ENCODE measurements at places on chromosomes 6 and 20.

DNA sequence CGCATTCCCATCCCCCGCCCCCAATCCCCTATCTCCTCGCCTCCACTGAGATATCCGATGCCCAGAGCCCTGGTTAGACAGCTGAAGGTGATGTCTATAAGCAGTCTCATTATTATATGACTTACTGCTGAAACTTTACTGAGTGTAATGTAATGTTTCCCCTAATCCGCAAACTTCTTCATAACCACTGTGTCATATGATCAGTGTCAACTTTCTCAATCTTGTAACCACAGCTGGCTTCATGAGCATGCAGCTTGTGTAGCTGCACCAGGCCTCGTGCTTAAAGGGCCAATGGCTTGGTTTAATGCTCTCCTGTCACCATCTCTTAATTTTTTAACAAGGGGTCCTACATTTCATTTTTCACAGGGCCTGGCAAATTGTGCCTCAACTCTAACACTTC, 8.1 kb downstream of the ASIP start:
- H3K36me3 ChIP-seq = no peaks in the 10 kb centered on the region
- no peak for DNase-seq
- no peak overlapping the region for H3K4me3 ChIP-seq

- H3K36me3 ChIP-seq = peaks cover 16% of the 10 kb centered on the region
- DNase-seq = no peak
- no peaks in the 10 kb centered on the region for H3K27me3 ChIP-seq
- H3K4me3 ChIP-seq = no peak overlapping the region
- H3K27ac ChIP-seq = no peak overlapping the region
- peaks cover 41% of the 10 kb centered on the region for H3K4me1 ChIP-seq
These were observed 14.2 kb downstream of the PLN start for GRCh38 chr6:118562248-118562647.

DNA sequence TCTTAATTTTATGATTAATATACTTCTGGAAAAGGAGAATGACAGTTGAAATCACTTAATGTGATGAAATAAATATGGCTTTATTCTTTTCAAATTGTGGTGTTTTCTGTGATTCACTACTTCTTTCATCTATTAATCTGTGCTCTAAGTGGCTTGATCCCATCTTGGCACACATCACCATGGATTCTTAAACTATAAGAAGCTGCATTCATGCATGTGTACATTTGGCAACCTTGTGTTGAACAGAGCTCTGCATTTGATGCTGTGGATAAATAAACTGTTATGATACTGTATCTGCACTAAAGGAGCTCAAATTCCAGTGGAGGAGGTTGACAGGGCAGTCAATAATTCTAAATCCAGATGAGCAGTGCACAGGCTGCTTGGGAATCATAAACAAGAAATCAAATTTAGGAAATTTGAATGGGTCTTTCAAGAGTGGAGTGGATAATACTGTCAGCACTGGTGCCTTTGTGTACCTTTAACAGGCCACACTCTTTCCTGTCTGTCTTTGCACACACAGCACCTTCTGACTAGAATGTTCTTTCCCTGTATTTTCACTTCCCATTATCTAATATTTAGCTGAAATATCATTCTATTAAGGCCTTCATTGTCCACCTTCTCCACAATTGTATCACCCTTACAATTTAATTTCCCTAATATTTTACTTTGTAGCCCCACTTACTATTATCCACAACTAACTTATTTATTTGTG, 252.9 kb downstream of the GRM1 start:
- H3K36me3 ChIP-seq = no peaks in the 10 kb centered on the region
- no peaks in the 10 kb centered on the region for H3K4me1 ChIP-seq
- DNase-seq = no peak
- H3K27me3 ChIP-seq = no peaks in the 10 kb centered on the region
- no peak overlapping the region for H3K27ac ChIP-seq

GRCh38 chr6:56915832-56916231, 39.1 kb upstream of the BEND6 start:
- H3K36me3 ChIP-seq = no peaks in the 10 kb centered on the region
- no peak for DNase-seq
- H3K27ac ChIP-seq = no peak overlapping the region

GRCh38 chr6:118537574-118537973, 10.5 kb upstream of the PLN start:
- peaks cover 21% of the 10 kb centered on the region for H3K4me1 ChIP-seq
- H3K4me3 ChIP-seq = no peak overlapping the region
- no peak overlapping the region for H3K27ac ChIP-seq
- DNase-seq = no peak
- H3K27me3 ChIP-seq = no peaks in the 10 kb centered on the region
